ENCODE measurements at places on chromosomes 2 and 18. TPM values are rescaled to one million over a fixed set of nuclear protein-coding genes. Genes with fewer than 3 reads are reported as not detected.

DPP4 gene
- total RNA-seq = 1.7 TPM

GRCh38 chr18:45243340-45244110 is 371.8 kb upstream of the SLC14A2 start:
- no peak overlapping the region for H3K27ac ChIP-seq
- H3K4me3 ChIP-seq = no peak overlapping the region

DNA sequence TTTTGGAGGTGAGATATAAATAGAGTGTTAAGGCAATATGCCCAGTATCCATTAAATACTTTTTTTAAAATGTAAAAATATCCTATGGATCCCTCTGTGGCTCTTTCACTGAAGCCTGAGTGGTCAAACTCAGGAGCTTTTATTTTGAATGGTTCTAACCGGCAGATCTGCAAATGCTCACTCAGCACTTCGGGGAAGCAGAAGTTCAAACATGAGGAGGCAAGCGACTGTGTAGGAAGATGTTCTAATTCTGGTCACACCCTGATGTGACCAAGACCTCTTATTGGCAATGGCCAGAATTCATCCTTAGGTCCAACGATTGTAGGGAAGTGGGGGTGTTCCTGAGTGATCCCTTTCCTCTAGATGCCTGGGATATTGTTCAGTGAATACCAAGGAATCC is 168.8 kb downstream of the CDCA7 start:
- no peak overlapping the region for H3K4me3 ChIP-seq
- H3K4me1 ChIP-seq = no peaks in the 10 kb centered on the region
- no peak overlapping the region for H3K27ac ChIP-seq

DNA sequence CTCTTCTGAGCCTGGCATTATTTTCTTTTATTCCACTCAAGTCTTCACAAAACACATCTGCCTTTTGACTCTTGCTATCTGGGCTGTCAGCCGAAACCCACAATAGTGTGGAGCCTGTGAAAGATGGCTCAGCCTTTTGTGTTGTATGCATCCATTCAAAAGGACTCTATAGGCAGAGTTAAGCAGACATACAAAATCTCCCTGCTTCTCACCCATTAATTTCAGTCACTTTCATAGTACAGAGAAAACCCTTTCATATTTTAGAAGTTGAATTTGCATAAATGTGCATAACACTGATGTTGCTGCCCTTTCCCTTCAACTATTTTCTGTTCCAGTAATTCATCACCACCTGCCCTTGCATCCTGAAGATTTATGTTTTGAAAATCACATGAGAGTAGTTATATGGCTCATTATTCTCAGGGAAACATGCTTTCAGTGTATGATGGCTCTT is 154.6 kb downstream of the EVA1A start:
- no peak overlapping the region for H3K4me3 ChIP-seq
- H3K4me1 ChIP-seq = no peaks in the 10 kb centered on the region
- no peak for DNase-seq

DNA sequence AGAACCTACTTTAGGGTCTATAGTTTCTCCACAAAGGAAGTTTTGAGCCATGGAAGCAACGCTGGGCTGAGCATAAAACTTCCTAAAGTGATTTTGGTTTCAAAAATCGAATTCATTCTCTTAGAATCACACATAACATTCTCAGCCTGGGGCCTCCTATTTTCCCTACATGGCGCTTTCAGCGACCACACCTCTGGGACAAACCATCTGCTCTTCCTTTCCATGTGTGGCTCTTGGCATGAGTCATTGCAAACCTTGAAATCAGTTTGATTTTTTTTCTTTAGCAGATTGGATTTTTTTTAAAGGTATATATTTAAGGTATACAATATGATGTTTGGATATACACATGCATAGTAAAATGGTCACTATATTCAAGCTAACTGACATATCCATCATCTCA is 72.5 kb upstream of the APCDD1 start:
- H3K4me1 ChIP-seq = no peaks in the 10 kb centered on the region
- no peak for DNase-seq
- no peak overlapping the region for H3K27ac ChIP-seq
- no peak overlapping the region for H3K4me3 ChIP-seq
- no peaks in the 10 kb centered on the region for H3K36me3 ChIP-seq

All from testis (tissue), 5 donors.